ENCODE measurements at places on chromosomes 7 and 10. TPM values are rescaled to one million over a fixed set of nuclear protein-coding genes. Genes with fewer than 3 reads are reported as not detected.

DNA sequence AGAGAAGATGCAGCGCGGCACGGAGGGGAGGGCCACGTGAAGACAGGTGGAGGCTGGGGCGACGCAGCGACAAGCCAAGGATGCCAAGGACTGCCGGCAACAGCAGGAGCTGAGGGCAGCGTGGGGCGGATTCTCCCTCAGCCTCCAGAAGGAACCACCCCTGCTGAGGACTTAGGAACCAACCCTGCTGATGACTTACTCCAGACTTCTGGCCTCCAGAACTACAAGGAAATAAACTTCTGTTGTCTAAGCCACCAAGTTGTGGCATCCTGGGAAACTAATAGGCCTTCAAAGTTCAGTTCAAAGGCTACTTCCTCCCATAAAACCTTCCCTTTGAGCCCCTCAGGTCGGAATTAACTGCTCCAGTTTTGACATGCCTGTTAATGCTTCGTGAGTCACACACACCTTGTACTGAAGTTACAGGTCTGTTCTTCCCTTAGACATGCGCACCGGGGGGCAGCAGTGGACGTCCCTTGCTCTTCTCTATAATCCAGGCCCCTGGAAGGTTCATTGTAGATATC is 88.4 kb upstream of the RHEB start:
- H3K27me3 ChIP-seq, result no peaks in the 10 kb centered on the region
- no peak overlapping the region for H3K4me3 ChIP-seq
- no peak for DNase-seq
- no peak overlapping the region for H3K27ac ChIP-seq

EPO gene
- total RNA-seq, result 2.6 TPM

GRCh38 chr10:118213436-118213835 is 128.7 kb downstream of the FAM204A start:
- no peaks in the 10 kb centered on the region for H3K4me1 ChIP-seq
- H3K4me3 ChIP-seq, result no peak overlapping the region
- DNase-seq, result no peak
- no peak overlapping the region for H3K27ac ChIP-seq
- no peaks in the 10 kb centered on the region for H3K36me3 ChIP-seq
- no peaks in the 10 kb centered on the region for H3K27me3 ChIP-seq

- H3K36me3 ChIP-seq, result no peaks in the 10 kb centered on the region
- DNase-seq, result no peak
- no peaks in the 10 kb centered on the region for H3K27me3 ChIP-seq
- no peak overlapping the region for H3K27ac ChIP-seq
Measured at GRCh38 chr10:106438386-106438785, 726.1 kb downstream of the SORCS1 start.

ZNF273 gene
- 4.2 TPM for total RNA-seq
